ENCODE measurements at places on chromosomes 6 and 20.

DNA sequence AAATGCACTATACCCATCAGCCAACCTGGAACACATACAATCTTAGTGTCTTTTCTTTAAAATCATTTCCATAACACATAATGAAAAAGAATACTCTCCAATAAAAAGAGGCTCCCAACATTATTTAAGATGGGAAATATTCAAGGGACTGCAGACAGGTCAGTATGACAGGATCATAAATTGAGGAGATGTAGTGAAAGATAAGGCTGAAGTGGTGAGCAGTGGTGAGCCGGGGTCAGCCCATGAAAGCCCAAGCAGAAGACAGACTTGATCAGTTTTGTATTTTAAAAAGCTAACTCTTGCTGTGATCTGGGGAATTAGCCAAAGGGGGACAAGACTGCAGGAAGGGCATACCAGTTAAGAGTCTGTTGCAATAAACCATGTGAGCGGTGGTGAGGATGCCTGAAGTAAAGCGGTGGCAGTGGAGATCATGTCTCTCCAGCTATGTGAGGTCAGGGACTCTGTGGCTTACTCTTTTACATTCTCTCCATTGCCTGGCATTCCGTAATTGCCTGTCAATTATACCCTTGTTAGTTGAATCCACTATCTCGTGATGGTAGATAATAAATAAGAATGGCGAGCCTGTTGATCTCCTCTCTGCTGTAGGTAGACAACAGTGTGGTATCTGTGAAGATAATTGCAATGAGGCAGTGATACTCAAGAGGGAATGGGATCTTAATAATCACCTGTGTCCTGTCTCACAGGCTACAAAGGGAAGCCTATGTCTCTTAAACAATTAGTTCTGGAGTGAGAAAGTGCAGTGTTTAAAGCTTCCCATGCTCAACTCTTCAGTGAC, 97.4 kb downstream of the FILIP1 start:
- no peak for DNase-seq

- DNase-seq, result no peak
These were observed 354.5 kb upstream of the SYNCRIP start for GRCh38 chr6:85997206-85997605.

- DNase-seq, result no peak
These were observed 275.9 kb upstream of the EXOC2 start for GRCh38 chr6:968791-969190.

GRCh38 chr6:125611573-125612344, 137.7 kb upstream of the HEY2 start:
- no peak for DNase-seq

GRCh38 chr6:20377623-20378265, 23.9 kb upstream of the E2F3 start:
- DNase-seq, result no peak

- DNase-seq, result no peak
These were observed 39.7 kb upstream of the EMILIN3 start for GRCh38 chr20:41406353-41406752.

GRCh38 chr6:13349811-13350506, 21.6 kb upstream of the TBC1D7 start:
- DNase-seq, result no peak

DNA sequence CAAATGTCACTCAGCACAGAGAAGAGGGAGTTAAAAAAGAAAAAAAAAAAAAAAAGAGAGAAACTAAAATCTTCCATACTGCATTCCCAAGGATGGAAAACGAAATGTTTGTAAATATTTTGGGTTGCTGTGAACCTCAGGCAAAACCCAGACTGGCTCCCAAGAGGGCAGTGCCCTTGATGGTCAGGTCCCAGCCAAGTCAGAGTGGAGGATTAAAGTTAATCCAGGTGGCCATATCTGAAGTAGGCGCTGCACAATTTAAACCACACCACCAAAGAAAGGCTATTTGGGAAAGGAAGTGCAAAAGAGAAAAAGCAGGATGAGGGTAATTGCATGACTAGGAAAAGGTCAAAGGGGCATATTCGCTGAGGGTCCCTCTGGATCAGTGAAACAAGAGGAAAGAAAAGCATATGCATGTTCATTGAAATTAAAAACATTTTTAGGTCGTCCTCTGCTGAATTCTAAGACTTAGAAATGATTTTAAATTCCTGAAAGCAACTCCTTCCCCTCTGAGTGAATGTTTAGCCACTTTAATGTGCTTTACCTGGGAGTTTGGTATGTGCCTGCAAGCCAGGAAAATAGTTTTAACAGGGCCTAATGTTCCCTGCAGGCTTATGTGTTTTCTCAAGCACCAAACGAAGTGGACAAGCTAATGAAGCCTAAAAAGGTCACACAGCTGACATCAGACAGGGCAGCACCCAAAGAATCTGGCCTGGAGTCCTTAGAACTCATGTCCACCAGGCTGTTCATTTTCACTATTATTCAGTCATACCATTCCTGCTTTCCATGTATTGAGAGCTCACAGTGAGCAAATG, 159.1 kb downstream of the HACE1 start:
- no peak for DNase-seq

- no peak for DNase-seq
These were observed 278.2 kb downstream of the TFAP2A start for GRCh38 chr6:10136636-10137035.

DNA sequence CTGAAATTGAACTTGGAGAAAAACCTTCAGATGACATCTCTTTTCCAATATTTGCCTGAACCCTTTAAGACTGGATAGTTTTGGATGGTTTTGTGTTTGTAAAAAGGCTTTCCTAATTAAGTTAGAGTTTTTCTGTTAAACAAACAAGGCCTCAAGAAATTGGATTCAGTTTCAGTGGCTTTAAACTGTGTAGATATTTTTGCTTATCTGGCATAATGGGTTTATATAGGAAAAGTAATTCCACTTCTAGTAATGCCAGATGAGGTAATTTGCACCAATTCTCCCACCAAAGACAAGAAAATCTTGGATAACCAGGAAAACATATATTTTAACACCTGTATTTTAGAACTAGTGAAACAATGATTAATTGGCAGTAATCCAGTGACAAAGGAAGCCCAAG, 12.0 kb upstream of the TRDN start:
- no peak for DNase-seq

DNA sequence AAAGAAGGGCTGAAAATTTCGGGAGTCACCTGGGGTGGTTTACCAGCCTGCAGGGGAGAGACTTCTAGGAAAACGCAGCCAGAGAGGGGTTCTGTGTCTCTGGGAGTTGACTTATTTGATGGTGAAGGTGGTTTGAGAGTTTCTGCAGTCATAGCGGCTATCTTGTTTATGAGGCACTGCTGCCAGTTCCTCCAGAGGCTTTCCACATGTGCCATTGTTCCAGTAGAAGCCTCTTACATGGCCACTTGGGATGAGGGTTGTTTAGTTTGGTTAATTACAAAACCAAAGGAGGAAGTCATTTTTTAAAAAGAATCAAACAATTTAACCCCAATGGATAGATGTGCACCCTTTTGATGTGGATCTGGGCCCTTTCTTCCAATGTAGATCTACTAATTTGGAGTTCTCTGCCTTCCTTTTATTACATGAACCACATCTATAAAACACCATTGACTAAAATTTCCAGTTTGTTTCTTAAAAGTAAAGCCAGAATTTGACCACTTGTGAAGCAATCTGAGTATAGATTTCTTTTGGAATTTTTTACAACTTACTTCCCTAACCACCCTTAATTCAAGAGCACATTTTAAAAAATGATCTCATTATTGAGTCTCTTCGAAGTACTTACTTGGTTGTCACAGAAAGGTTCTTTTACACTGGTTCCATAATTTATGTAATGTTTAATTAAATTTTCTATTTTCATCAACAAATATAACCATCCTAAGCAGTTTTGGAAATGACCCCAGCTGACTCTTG, 97.6 kb downstream of the TCP11 start:
- no peak for DNase-seq

DNA sequence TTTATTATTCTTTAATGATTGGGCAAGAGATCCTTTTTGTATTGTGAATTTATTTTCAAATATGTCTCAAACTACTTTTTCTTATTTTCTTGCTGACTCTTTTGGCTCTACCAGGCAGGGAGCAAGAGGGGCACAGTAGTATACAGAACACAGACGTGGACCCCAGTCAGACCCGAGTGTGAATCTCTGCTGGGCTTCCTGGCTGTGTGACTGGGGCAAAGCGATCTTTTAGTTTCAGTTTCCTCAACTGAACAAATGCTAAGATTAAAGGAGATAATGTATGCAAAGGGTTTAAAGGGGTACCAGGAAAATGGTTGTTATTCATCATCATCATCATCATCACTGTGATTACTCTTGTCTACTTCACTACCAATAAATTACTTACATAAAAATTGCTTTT, 317.5 kb downstream of the HIVEP2 start:
- DNase-seq, result no peak

DNA sequence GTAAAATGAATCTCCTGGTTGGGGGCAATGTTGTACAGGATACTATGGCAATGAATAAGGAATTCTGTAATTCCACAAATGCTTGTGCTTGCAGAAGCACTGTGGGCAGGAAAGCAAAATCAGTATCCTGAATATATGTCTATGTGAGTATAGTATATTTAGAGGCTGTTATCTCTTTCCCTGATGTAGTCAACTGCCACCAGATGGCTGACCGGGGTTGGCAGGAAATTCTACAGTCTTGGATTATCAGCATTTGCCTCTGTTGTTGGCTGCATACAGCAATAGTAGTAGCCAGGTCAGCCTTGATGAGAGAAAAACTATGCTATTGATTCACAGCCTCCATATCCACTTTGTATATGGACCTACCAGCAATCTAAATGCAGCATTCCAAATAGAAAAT, 425.1 kb upstream of the JAG1 start:
- DNase-seq, result peak; percentile 46

- DNase-seq, result no peak
These were observed 62.0 kb upstream of the PHACTR2 start for GRCh38 chr6:143615785-143616184.

DNA sequence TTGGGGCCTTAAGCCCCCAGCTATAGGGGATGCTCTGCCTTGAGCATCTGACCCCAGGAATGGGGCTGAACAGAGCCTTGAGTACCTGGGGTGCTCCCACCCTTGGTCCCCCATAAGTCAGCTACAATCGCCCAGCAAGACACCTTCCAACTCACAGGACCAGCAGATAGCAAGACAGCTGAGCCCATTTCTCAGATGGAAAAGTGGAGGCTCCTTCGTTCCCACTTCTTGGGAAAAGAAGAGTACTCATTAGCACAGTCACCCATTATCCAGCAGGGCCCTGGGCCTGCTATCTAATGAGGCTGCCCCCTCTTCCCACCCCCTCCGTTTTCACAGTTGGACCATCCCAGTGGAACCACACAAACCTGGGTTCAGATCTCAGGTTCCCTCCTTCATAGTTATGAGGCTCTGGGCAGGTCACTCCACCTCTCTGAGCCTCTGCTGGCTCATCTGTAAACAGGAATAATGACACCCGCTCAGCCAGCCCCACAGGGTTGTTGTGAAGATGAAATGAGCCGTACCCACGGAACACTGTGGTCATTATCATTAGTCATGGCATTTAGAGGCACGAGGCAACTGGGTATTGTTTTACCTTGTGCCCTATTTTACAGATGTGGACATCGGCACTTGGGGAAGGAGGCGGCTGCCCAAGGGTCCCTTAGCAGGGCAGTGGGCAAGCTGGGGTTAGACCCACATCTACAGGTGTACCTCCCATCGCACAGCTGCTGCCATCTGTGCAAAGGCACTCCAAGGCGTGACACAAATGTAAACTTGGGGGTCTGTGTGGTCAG, 4.5 kb downstream of the LPIN3 start:
- DNase-seq, result no peak
